ENCODE measurements at places on chromosomes 4 and X. TPM values are rescaled to one million over a fixed set of nuclear protein-coding genes. Genes with fewer than 3 reads are reported as not detected.

PNCK gene
- 0.09 TPM for total RNA-seq

TRAPPC2 gene
- 8.9 TPM for total RNA-seq

NWD2 gene
- total RNA-seq = not detected

CLNK gene
- not detected for total RNA-seq

PLP1 gene
- total RNA-seq = not detected

UTP3 gene
- 28.5 TPM for total RNA-seq

PNMA6F gene
- not detected for total RNA-seq

IGFBP7 gene
- 483 TPM for total RNA-seq

UFSP2 gene
- total RNA-seq = 36.7 TPM

GAGE2A gene
- total RNA-seq = not detected

IGSF1 gene
- total RNA-seq = under 0.01 TPM

ADH6 gene
- total RNA-seq = not detected

GUCY1B1 gene
- total RNA-seq = 2.2 TPM

EFNB1 gene
- total RNA-seq = 73.9 TPM

DCAF12L2 gene
- under 0.01 TPM for total RNA-seq

ABCD1 gene
- 6.8 TPM for total RNA-seq

AMMECR1 gene
- total RNA-seq = 4.9 TPM

ARMCX2 gene
- total RNA-seq = 55.2 TPM

BEND4 gene
- 0.19 TPM for total RNA-seq

WAS gene
- total RNA-seq = 0.09 TPM

PHOX2B gene
- total RNA-seq = not detected

STBD1 gene
- total RNA-seq = 6.1 TPM

STATH gene
- total RNA-seq = not detected

PCDH7 gene
- total RNA-seq = 22.9 TPM

MTNR1A gene
- not detected for total RNA-seq

HNRNPD gene
- 44.3 TPM for total RNA-seq

NOX1 gene
- total RNA-seq = not detected

EFHC2 gene
- total RNA-seq = not detected

COL25A1 gene
- total RNA-seq = 4.6 TPM

PFKFB1 gene
- not detected for total RNA-seq

BEX2 gene
- 0.38 TPM for total RNA-seq

SETD7 gene
- total RNA-seq = 51.7 TPM

SLC4A4 gene
- total RNA-seq = 0.66 TPM

OTC gene
- total RNA-seq = not detected

GAGE13 gene
- total RNA-seq = not detected

FAM9C gene
- total RNA-seq = not detected

FHIP1A gene
- under 0.01 TPM for total RNA-seq

UGT2B10 gene
- not detected for total RNA-seq

CCSER1 gene
- total RNA-seq = 4.4 TPM

PGAM4 gene
- not detected for total RNA-seq

MAGEA11 gene
- not detected for total RNA-seq

PPARGC1A gene
- not detected for total RNA-seq

GIMD1 gene
- not detected for total RNA-seq

CENPVL2 gene
- total RNA-seq = not detected

RAB33A gene
- total RNA-seq = 1.2 TPM

GPC3 gene
- total RNA-seq = not detected

SOWAHB gene
- total RNA-seq = under 0.01 TPM

RAB39B gene
- under 0.01 TPM for total RNA-seq

OPHN1 gene
- total RNA-seq = 8.9 TPM

CDX4 gene
- not detected for total RNA-seq

PLAC8 gene
- 0.09 TPM for total RNA-seq

SPANXN3 gene
- total RNA-seq = not detected

MMRN1 gene
- 417 TPM for total RNA-seq

ATP1B4 gene
- not detected for total RNA-seq

PASD1 gene
- total RNA-seq = not detected

ART3 gene
- total RNA-seq = under 0.01 TPM

MAGEB17 gene
- 0.19 TPM for total RNA-seq

SLC2A9 gene
- total RNA-seq = 1.6 TPM

ZNF185 gene
- total RNA-seq = 27.8 TPM

Data from endothelial cell of coronary artery (primary cell).